ENCODE measurements at places on chromosomes 1 and 21. TPM values are rescaled to one million over a fixed set of nuclear protein-coding genes. Genes with fewer than 3 reads are reported as not detected.

- H3K27me3 ChIP-seq, result no peaks in the 10 kb centered on the region
- no peak overlapping the region for H3K4me3 ChIP-seq
- DNase-seq, result no peak
- no peaks in the 10 kb centered on the region for H3K4me1 ChIP-seq
These were observed 94.4 kb downstream of the CD247 start for GRCh38 chr1:167423684-167424619.

GRCh38 chr1:103365860-103366569, 159.5 kb upstream of the RNPC3 start:
- no peak overlapping the region for H3K27ac ChIP-seq
- H3K4me1 ChIP-seq, result no peaks in the 10 kb centered on the region
- no peaks in the 10 kb centered on the region for H3K36me3 ChIP-seq
- H3K4me3 ChIP-seq, result no peak overlapping the region
- DNase-seq, result no peak

DNA sequence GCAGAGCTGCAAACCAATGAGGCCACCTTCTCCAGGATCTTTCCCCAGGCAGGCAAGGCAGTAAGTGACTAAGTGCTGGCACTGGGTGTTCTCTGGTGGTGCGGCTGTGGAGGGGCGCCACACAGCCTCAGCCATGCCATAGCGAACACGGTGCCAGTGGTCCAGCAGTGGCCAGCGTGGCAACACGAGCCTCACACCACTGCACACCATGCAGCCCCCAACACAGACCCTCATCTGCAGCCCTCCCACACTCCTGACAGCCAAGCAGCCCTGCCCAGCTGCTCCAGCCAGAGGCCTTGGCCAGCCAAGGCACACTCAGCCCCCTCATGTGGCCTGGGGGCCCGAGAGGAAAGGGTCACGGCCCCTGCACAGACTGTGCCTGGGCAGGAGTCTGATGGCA, 3.0 kb downstream of the INTS11 start:
- H3K4me1 ChIP-seq, result peaks cover 16% of the 10 kb centered on the region
- no peaks in the 10 kb centered on the region for H3K27me3 ChIP-seq
- DNase-seq, result no peak
- H3K27ac ChIP-seq, result no peak overlapping the region
- no peaks in the 10 kb centered on the region for H3K36me3 ChIP-seq
- H3K4me3 ChIP-seq, result no peak overlapping the region

- peaks cover 4% of the 10 kb centered on the region for H3K4me1 ChIP-seq
- H3K4me3 ChIP-seq, result no peak overlapping the region
- H3K27ac ChIP-seq, result no peak overlapping the region
- H3K27me3 ChIP-seq, result no peaks in the 10 kb centered on the region
These were observed 15.4 kb upstream of the ADAR start for GRCh38 chr1:154623358-154623757.

GRCh38 chr21:42513151-42513984, at the start of gene SLC37A1:
TSS of gene SLC37A1 (plus strand) at chr21:42513852. CDS start at chr21:42518455, 4,603 bp downstream.
- H3K36me3 ChIP-seq, result no peaks in the 10 kb centered on the region
- no peak within 1 kb of the TSS for H3K27ac ChIP-seq
- no peaks in the 10 kb centered on the region for H3K27me3 ChIP-seq
- peak; percentile 64 for DNase-seq

- DNase-seq, result no peak
- H3K27me3 ChIP-seq, result no peaks in the 10 kb centered on the region
- no peaks in the 10 kb centered on the region for H3K36me3 ChIP-seq
- H3K4me3 ChIP-seq, result no peak overlapping the region
- H3K27ac ChIP-seq, result no peak overlapping the region
These were observed 14.0 kb downstream of the PMF1 start for GRCh38 chr1:156226782-156227181.

- H3K27ac ChIP-seq, result no peak overlapping the region
- H3K4me1 ChIP-seq, result no peaks in the 10 kb centered on the region
- H3K4me3 ChIP-seq, result no peak overlapping the region
- H3K36me3 ChIP-seq, result no peaks in the 10 kb centered on the region
- no peak for DNase-seq
These were observed 38.6 kb downstream of the DIRAS3 start for GRCh38 chr1:68011657-68012375.

- no peak for DNase-seq
- no peak overlapping the region for H3K27ac ChIP-seq
- H3K4me3 ChIP-seq, result no peak overlapping the region
- H3K27me3 ChIP-seq, result no peaks in the 10 kb centered on the region
These were observed 255.1 kb downstream of the PTPRC start for GRCh38 chr1:198893763-198894444.

GRCh38 chr1:160576390-160576789, 2.9 kb downstream of the CD84 start:
- H3K4me3 ChIP-seq, result no peak overlapping the region
- no peak for DNase-seq
- no peaks in the 10 kb centered on the region for H3K27me3 ChIP-seq
- H3K27ac ChIP-seq, result no peak overlapping the region
- no peaks in the 10 kb centered on the region for H3K4me1 ChIP-seq

DNA sequence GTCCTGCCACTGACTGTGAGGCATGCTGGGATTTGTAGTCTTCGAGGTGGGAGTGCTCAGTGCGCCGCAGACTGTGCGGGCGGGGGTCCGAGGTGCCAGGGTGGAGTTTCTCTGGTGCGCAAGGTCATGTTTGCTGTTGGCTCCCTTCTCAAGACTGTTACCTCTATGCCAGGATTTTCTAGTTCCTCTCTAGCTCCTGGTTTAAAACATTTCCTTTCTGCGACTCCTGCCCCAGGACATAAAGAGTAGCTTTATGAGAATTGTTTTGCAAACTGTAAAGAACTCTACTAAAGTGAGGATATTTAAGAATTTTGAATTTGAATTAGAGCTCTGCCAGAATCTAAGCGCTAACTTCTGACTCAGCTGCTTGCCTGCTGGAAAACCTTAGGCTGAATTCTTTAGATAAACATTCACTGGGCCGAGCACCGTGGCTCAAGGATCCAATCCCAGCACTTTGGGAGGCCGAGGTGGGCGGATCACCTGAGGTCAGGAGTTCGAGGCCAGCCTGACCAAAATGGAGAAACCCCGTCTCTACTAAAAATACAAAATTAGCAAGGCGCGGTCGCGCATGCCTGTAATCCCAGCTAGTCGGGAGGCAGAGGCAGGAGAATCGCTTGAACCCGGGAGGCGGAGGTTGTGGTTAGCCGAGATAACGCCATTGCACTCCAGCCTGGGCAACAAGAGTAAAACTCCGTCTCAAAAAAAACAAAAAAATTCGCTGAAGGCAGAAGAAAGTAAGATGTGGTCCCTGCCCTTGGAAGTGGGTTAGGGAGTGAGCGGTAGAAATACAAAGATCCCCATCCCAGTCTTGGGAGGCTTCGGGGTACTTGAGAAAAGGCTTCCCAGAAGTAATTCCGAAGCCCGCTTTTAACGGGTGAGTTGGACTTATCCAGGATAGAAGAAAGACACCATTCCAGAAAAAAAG, 992 bp upstream of the USP48 start:
- peaks cover 2% of the 10 kb centered on the region for H3K4me1 ChIP-seq
- H3K27ac ChIP-seq, result peak overlapping the region; percentile 98
- peak; percentile 63 for DNase-seq
- H3K4me3 ChIP-seq, result peak overlapping the region; percentile 93

- no peaks in the 10 kb centered on the region for H3K36me3 ChIP-seq
- no peak overlapping the region for H3K27ac ChIP-seq
- no peak overlapping the region for H3K4me3 ChIP-seq
- peaks cover 3% of the 10 kb centered on the region for H3K4me1 ChIP-seq
- no peak for DNase-seq
These were observed 28.9 kb upstream of the ADARB1 start for GRCh38 chr21:45045481-45045880.

GRCh38 chr1:180674603-180675530, 43.0 kb downstream of the XPR1 start:
- H3K27ac ChIP-seq, result no peak overlapping the region
- DNase-seq, result no peak
- H3K36me3 ChIP-seq, result no peaks in the 10 kb centered on the region

DNA sequence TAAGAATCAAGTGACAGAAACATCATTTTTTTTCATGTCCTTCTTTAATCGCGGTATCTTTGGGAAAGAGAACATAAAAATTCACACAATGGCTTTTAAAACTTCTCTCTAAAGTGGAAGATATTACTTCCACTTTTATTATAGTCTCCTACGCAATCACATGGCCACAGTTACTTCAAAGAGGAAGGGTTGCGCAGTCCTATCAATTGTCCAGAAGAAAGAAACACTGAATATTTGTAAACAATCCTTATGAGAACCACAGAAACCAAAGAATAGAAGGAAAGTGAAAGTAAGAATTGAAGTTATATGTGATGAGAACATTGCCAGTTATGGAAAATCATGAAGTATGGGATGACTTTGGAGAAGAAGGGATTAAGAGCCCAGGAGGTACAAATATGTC, 32.6 kb downstream of the CFH start:
- H3K4me1 ChIP-seq, result no peaks in the 10 kb centered on the region
- H3K27me3 ChIP-seq, result no peaks in the 10 kb centered on the region
- H3K36me3 ChIP-seq, result no peaks in the 10 kb centered on the region

GRCh38 chr1:59709333-59709732, 105.4 kb upstream of the HOOK1 start:
- H3K27me3 ChIP-seq, result no peaks in the 10 kb centered on the region
- DNase-seq, result no peak
- peaks cover 9% of the 10 kb centered on the region for H3K4me1 ChIP-seq

DNA sequence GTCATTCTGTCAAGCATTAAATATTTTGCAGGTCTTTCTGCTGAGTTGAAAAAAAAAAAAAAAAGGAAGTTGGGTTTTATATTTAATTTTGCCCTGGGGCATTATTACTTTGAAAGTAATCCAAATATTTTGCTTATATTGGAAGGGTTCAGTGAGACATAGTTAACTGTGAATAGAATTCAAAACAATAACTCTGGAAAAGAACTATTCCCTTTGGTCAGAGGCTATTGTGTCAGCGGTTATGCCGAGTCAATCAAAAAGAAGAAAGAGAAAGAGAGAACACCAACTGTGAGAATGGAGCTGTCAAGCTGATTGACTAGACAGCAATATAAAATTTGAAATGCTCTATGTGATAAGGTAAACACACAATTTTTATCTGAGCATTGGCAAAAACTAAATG, 761.7 kb downstream of the ADGRL2 start:
- H3K4me1 ChIP-seq, result peaks cover 4% of the 10 kb centered on the region
- H3K27ac ChIP-seq, result no peak overlapping the region
- H3K36me3 ChIP-seq, result no peaks in the 10 kb centered on the region

DNA sequence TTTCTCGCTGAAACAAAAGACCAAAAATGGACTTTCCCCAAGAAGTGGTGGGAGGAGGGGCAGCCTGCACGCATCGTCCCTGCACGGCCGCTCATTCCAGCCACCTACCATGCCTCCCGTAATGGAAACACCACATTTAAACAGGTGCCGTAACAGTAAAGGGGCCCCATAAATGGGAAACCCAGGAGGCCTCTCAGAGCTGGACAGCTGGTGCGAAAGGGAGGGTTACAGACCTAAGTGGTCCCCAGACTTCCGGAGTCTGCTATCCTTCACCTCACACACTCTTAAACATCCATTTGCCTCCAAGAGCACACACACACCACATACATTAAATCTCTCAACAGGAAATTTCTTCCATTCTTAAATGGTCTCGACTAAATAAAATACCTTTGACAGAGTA, 120.7 kb upstream of the SOD1 start:
- DNase-seq, result no peak
- no peak overlapping the region for H3K27ac ChIP-seq
- H3K4me1 ChIP-seq, result peaks cover 1% of the 10 kb centered on the region
- no peaks in the 10 kb centered on the region for H3K36me3 ChIP-seq

DNA sequence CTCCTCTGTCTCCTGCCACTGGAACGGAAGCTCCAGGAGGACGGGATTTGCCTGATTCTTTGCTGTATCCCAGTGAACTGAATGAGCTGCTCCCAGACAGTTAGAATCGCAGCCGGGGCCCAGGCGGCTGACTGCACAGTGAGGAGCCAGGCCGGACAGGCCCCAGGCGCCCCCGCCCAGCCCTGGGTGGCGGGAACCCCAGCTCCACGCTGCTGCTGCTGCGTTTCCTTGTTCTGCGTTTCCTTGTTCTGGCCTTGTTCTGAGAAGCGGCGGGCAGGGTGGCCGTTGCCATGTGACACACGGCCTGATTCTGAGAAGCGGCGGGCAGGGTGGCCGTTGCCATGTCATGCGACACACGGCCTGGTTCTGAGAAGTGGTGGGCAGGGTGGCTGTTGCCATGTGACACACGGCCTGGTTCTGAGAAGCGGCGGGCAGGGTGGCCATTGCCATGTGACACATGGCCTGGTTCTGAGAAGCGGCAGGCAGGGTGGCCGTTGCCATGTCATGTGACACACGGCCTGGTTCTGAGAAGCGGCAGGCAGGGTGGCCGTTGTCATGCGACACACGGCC, 56.2 kb downstream of the SLC37A1 start:
- peak; percentile 19 for DNase-seq
- H3K4me1 ChIP-seq, result no peaks in the 10 kb centered on the region
- no peaks in the 10 kb centered on the region for H3K36me3 ChIP-seq

GRCh38 chr1:55235722-55236121, 20.6 kb upstream of the USP24 start:
- H3K27ac ChIP-seq, result no peak overlapping the region
- no peaks in the 10 kb centered on the region for H3K36me3 ChIP-seq
- no peak for DNase-seq
- no peak overlapping the region for H3K4me3 ChIP-seq
- H3K4me1 ChIP-seq, result no peaks in the 10 kb centered on the region
- no peaks in the 10 kb centered on the region for H3K27me3 ChIP-seq

DNA sequence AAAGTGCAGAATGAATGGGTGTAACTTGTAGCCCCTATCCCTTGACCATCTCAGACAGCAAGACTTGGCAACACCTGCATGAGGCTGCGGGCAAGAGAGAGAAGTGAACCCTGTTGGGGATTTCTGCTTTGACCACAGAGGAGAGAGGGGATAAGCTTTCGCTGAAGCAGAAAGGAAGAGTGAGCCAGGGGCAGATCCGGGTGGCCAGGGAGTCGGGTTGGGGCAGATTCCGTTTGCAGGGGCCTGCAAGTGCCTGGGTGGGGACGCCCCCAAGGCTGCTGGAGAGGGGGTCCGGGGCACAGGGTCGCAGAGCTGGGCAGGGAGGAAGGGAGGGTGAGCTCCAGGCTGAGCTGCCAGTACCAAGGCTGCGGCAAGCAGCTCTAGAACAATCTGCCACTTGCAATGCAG, 25.3 kb upstream of the PIK3CD start:
- peaks cover 14% of the 10 kb centered on the region for H3K4me1 ChIP-seq
- no peaks in the 10 kb centered on the region for H3K27me3 ChIP-seq
- DNase-seq, result no peak
- no peaks in the 10 kb centered on the region for H3K36me3 ChIP-seq

Gene TRPM2
- total RNA-seq, result 1.5 TPM

Gene SIM2
- not detected for total RNA-seq

Gene HSD3B1
- total RNA-seq, result not detected

Gene PTPRU
- total RNA-seq, result 35.2 TPM

Gene HSPG2
- 294 TPM for total RNA-seq

Gene KIF26B
- total RNA-seq, result 1.4 TPM

Gene RXFP4
- total RNA-seq, result not detected

Gene OXCT2
- total RNA-seq, result 3.7 TPM

Gene TRIM17
- 3.1 TPM for total RNA-seq

Gene BRINP2
- 0.20 TPM for total RNA-seq

Gene CA6
- not detected for total RNA-seq
